Bone marrow (tissue), 2 donors: ENCODE measurements at places on chromosomes 5 and 9.

GRCh38 chr9:75890472-75891276 lies at the start of gene PCSK5:
Gene PCSK5, plus strand, starts transcription at chr9:75890673. Its CDS starts 509 bp downstream, at chr9:75891182.
- DNase-seq, result peak; percentile 43

DNA sequence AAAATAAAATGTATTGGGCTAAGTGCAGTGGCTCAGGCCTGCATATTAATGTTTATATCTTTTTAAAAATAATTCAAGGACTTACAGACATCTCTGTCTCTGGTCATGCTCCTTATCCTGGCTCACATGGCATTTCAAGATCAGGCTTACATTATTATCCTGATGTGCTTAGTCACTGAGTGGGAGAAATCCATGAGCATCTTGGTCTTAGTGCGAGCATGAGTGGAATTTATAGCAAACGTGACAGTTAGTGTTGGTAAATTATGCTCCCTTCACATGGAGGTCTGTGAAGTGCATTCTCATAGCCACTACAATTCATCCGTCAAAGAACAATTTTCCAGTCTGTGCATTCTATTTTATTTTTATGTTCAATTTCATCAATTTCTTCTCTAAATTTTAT lies 237.8 kb upstream of the EDIL3 start:
- DNase-seq, result no peak

- peak; percentile 19 for DNase-seq
Measured at GRCh38 chr5:150263801-150264621, 25.6 kb downstream of the CAMK2A start.

GRCh38 chr5:80076131-80077050 lies 41.2 kb downstream of the THBS4 start:
- no peak for DNase-seq

DNA sequence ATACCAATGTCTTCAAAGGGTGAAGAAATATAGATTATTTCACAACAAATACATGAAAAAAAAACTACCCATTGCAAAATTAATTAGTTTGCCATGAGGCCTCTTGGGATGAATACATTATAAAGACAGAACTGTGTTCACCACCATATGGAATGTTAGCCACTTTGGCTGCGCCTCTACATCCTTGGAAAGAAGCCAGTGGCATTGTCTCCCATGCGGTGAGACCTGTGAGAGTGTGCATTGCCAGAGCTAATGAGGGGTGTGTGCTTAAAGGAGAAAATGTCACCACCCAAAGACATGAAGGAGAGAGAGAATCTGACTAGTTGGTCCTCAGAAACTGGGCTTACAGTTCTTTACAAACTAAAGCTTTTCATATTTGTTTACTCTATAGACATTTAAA lies 110.6 kb downstream of the PLPPR1 start:
- DNase-seq, result no peak

DNA sequence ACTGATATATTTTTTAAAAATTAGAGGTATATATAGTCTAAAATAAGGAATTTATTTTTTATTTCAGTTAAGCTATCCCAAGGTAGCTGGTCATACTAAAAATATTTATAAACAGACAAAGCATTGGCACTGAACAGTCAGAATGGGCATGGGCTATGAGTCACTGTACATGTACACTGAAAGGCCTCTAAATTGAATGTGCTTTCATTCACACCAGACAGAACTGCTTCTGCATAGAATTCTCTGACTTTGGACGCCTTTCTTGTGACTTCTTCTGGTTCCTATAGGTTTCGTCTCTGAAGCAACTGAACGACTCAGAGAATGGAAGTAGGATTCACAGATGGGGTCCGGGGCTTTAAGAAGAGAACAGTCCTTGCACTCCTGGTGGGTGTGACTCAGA lies 394.8 kb upstream of the MEF2C start:
- no peak for DNase-seq

GRCh38 chr5:15037247-15037908 lies 165.8 kb upstream of the ANKH start:
- DNase-seq, result no peak

GRCh38 chr5:122896598-122897282 lies 51.3 kb downstream of the SNX24 start:
- no peak for DNase-seq

DNA sequence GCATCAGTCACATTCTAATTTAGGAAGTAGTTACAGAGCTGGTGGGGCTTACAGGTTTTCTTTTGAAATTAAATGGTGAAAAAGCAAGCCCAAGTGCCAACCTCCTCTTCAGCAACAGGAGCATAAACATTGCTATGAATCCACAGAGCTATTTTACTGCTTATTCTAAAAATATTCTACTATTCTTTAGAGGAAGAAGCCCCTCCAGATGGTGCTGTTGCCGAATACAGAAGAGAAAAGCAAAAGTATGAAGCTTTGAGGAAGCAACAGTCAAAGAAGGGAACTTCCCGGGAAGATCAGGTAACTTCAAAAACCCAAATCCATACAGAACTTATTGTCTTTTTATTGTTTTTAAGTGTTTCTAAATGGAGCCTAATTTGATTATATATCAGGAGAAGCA lies 202.8 kb downstream of the CWC27 start:
- no peak for DNase-seq

DNA sequence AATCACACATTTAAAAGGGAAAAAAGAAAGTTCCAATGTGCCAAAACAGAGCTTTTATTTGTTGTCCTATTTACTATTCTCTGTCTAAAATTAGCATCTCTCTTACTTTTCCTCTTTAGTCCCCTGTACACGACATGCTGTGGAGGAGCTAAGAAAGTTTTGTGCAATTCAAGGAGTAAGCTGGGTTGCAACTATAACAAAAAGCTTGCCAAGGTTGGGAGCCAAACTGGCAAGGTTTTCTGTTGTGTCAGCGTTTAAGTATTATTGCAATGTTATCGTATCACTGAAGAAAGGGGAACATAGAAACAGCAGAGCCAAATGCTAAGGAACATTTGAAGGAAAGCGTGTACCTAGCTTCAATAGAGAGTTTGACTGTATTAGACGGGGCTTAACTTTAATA lies 680.8 kb downstream of the CETN3 start:
- no peak for DNase-seq

DNA sequence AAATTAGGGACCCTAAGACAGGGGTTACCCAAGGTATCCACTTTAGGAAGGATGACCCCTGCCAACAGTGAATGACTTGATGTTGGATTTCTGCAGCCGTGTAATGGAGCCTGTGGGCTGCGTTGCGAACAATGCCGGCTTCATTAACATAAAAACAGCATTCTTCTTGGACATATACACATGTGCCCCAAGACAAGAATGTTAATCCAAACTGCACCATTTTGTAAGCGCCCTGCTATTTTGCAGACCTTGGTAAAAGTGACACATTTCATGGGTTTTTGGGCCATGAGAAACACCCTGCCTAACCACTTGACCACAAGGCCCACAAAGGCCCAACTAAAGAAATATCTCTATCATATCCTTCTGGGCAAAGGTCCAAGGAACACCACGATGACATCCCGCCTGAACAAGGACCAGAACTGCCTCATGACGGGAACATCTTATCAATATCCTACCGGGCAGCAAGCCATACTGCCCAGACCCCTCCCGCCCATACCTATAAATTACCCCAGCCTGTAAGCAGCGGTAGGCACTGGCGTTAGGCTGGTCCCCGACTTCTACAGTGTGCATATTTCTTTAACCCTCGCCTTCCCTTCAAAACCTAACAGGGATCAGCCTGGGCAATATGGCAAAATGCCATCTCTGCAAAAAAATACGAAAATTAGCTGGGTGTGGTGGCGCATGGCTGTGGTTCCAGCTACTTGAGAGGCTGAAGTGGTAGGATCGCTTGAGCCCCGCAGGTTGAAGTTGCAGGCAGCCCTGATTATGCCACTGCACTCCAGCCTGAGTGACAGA lies 9.7 kb upstream of the PDCD1LG2 start:
- no peak for DNase-seq

DNA sequence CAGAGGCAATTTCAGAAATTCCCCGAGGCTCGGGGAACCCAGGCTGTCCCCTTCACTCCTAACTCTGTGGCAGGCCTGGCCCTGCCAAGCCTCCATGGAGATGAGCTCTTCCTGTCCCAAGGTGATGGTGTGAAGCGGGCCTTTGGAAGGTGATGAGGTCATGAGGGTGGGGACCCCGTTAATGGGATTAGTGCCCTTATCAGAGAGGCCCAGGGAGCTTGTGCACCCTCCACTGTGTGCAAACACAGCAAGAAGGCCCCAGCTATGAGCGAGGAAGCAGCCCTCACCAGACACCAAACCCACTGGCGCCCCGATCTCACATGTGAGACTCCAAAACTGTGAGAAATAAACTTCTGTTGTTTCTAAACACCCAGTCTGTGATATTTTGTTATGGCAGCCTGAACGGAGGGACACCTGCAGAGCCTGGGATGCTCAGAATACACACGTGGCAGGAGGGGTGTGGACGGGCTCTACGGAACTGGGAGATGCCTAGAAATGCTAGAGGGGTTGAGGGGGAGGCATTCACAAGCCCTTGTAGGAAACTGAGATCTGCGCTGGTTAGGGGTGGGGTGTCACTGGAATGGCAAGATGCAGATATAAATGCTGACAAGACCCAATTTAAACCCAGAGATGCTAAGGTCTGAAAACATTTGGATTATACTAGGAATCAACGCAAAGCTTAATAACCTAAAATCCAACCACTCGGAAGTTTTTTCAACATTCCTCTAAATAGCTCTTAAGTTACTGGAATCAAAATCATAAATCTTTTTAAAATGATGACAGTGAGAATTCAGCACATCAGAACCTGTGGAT lies 46.9 kb downstream of the ADAMTS2 start:
- no peak for DNase-seq

DNA sequence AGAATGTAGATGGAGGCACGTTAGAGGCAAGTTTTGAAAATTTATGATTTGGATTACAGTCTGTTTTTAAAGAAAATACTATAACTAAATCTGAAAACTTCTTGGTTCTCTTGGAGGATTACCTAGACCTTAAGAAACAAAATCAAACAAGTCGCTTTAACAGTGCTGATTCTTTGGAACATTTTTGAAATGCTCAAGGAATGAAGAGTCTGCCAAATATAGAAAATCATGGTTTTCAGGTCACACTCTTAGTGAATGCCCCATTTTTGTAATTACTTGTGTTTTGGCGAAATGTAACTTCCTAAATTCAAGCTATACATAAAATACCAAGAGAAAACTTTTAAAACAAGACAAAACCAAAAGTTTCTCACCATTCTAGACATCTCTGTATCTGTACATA lies 93.2 kb downstream of the EQTN start:
- DNase-seq, result no peak

- DNase-seq, result no peak
Measured at GRCh38 chr9:1008216-1008615, 31.8 kb downstream of the DMRT3 start.

DNA sequence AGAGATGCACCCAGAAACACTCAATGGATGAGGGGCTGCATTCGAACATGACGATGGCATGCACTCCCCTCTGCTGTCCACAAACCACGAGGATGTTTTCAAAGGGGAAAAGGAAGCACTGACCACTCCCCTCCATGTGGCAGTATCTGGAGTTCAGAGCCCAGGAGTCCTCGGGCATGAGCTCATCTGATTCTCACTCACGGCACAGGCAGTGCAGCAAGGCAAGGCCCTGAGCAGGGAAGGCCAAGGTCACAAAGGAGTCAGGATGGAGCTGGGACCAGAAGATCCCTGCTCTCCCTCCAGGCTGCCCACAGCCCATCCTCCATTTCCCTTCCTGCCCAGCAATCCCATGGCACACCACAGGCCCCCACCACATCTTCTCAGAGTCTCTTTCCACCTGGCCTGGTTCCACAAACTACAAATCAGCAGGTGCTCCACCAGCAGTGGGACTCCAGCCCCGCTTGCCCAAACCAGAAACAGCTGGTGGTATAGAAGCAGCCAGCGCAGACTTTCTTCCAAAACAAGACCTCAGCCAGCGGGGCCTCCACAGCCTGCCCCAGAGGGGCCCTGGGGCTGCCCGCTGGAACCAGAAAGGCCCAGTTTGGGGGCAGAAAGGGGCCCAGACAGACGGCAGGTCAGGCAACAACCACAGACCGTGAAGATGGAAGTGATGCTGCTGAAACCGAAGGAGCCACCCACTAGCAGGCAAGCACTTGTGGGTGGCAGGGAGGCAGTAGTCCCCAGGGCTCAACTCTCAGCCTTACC lies 12.2 kb downstream of the TNIP1 start:
- no peak for DNase-seq

DNA sequence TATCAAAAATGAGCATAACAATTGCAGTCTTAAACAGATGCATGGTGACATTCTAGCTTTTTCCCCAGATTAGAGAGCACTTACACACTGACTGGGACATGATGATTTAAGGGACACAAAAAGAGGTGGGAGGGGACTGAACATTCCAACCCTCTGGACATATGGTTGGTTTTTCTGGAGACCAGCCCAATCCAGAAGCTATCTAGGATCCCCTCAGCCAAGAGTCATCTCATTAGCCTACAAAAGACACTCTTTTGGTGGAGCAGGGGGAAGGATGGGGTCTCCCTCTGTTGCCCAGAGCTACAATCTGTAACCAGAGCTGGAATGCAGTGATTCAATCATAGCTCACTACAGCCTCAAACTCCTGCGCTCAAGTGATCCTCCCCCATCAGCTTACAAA lies 97.3 kb upstream of the IQGAP2 start:
- DNase-seq, result no peak

GRCh38 chr5:114981111-114981510 lies 188.6 kb downstream of the TRIM36 start:
- DNase-seq, result no peak

DNA sequence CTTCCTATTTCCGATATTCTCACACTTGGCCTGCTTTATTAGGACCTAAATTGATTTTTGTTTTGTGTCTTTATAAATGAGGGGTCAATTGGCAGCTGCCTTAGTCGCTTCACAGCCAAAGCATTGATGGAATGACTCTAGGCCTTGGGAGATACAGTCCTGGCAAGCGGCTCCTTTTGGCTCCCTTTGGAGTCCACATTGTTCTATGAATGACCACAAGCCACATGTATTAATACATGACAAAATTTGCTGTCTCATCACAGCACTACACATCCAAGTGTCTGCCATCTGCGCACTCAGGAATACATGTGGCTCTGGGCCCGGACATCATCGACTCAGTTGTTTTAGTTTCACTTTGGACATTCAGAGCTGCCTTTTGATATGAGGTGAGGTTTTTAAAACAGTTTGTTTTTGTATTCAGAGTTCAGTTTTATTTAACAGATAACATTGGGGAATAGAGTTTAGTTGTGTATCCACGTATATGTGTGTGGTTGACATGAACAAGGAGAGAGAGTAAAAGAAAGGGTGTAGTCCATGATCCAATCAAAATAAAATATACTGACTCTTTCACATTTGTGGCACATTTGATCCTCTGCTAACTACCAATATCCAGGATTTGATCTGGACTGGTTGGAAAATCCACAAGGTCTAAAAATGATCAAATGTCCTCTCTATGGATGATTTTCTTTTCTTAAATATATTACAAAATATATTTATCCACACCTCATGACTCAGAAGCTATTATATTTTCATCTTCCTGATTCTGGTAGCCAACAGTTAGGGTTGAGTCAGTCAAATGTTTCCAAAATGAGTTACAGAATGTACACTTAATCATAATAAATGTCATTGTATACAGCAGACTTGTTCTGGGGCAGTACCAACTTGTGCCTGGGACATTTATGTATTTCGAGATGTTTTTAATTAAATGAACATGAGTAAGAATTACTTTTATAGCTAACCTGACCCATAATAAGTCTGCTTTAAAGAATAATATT lies 114.0 kb upstream of the MTAP start:
- no peak for DNase-seq

GRCh38 chr5:1359713-1360112 lies 14.8 kb upstream of the CLPTM1L start:
- no peak for DNase-seq

GRCh38 chr5:174329738-174330137 lies 284.2 kb downstream of the NSG2 start:
- no peak for DNase-seq

- DNase-seq, result no peak
Measured at GRCh38 chr9:136865041-136865767, 904 bp downstream of the EDF1 start.
